Stimulated activated CD4-positive, alpha-beta T cell treated with anti-CD3 and anti-CD28 coated beads, Interleukin-1b, Interleukin-23, amount 100 ng/mL, for 1 hour (primary cell): ENCODE measurements at places on chromosomes 4 and X.

DNA sequence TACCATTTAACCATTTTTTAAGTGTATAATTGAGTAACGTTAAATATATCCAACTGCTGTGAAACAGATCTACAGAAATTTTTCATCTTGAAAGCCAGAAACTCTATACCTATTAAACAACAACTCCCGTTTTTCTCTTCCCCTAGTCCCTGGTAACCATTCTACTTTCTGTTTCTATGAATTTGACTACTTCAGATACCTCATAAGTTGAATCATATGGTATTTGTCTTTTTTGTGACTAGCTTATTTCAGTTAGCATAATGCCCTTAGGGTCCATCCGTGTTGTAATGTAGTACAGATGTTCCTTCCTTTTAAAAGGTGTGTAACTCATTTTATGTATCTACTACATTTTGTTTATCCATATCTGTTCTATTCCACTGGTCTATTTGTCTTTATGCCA is 48.7 kb downstream of the STAG2 start:
- DNase-seq: no peak

DNA sequence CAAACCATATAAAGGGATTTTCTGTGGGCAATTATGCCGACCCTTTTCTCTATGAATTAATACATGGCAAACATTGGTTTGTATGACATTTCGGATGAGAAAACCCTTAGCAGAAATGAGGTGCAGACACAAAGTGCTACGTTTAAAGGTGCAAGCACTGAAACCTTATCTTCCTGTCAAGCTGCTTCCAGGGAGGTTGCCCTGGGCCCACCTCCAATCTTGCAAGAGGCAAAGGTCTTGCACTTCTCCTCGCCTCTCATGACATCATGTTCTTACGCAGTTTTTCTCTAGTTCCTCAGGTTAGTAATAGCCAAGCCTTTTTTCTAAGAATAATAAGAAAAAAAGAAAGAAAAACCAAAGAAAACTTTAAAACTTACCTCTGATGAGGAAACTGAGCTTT is 220.1 kb downstream of the DHX15 start:
- no peak for DNase-seq

DNA sequence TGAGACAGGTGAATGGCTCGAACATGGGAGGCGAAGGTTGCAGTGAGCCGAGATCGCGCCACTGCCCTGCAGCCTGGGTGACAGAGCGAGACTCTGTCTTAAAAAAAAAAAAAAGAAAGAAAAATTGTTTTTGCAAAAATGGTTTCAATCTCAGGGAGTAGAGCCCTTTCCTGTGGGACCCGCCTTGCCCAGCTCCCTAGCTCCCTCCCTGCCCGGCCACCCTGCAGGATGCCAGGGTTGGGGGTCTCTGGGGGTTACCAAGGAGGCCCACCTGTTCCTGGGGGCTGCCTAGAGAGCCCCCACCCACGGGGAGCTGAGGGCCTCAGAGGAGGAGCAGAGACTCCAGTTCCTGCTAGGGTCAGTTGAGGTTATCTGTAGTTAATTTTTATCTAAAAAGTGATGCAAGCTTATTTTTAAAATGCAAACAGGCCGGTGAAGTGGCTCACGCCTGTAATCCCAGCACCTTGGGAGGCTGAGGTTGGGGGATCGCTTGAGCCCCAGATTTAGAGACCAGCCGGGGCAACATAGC is 18.7 kb upstream of the PLCXD1 start:
- no peak for DNase-seq

GRCh38 chr4:128060699-128061565 is at the start of gene LARP1B:
Gene LARP1B, plus strand, starts transcription at chr4:128061312. Its CDS starts 13,640 bp downstream, at chr4:128074952.
- DNase-seq: peak; percentile 75

GRCh38 chr4:14196131-14196530 is 568.6 kb upstream of the BOD1L1 start:
- no peak for DNase-seq

GRCh38 chr4:104818579-104818978 is 323.9 kb upstream of the CXXC4 start:
- DNase-seq: no peak

GRCh38 chr4:4981827-4982226 is 37.4 kb downstream of the CYTL1 start:
- DNase-seq: no peak

GRCh38 chrX:15814771-15815365 is 24.6 kb downstream of the ZRSR2 start:
- no peak for DNase-seq

DNA sequence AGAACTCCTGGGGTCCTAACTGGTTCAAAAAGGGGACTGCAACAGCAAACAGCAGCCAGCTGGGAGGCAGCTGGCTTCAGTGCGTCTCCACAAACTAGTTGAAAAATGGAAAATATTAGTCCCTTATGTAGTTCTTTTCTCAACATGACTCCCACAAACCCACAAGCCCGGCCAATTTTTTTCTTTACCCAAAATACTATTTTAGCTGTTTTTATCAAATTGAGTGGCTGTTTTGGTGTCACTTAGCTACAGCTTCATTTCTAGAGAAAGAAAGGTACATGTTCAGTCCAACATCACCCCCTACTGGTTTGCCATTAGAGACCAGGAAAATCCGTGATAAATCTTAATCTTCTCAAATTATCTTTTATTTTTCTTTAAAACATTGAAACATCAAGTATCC is 97.2 kb downstream of the GUCY2F start:
- no peak for DNase-seq

- no peak for DNase-seq
These were observed 373 bp downstream of the ELOVL6 start for GRCh38 chr4:110198049-110198434.

GRCh38 chr4:111773858-111774257 is 371.4 kb upstream of the FAM241A start:
- no peak for DNase-seq

GRCh38 chr4:98006060-98006459 is 137.2 kb downstream of the STPG2 start:
- no peak for DNase-seq

GRCh38 chr4:88033309-88033708 is 25.9 kb downstream of the PKD2 start:
- no peak for DNase-seq

- no peak for DNase-seq
These were observed 36.9 kb downstream of the AMMECR1 start for GRCh38 chrX:110280954-110281353.

DNA sequence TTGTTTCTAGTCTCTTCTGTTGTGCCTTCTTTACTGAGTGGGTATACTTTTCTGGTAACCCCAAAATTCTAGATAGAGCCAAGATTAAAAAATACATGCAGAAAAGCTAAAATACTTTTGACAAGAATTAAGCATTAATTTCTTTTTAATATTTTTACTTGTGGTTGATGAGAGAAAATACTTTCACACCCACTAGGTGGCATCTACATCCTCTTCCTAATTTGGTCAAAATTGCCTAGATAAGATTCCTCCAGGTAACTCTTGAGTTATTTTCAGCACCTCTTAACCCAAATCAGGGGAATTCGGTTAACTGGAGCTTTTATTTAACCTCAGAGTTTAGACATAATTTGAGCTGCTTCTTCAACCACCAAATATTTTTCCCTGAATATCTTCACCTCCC is 28.4 kb upstream of the COX7B2 start:
- no peak for DNase-seq

- DNase-seq: no peak
These were observed 156.1 kb upstream of the EOLA2 start for GRCh38 chrX:150094375-150094774.

DNA sequence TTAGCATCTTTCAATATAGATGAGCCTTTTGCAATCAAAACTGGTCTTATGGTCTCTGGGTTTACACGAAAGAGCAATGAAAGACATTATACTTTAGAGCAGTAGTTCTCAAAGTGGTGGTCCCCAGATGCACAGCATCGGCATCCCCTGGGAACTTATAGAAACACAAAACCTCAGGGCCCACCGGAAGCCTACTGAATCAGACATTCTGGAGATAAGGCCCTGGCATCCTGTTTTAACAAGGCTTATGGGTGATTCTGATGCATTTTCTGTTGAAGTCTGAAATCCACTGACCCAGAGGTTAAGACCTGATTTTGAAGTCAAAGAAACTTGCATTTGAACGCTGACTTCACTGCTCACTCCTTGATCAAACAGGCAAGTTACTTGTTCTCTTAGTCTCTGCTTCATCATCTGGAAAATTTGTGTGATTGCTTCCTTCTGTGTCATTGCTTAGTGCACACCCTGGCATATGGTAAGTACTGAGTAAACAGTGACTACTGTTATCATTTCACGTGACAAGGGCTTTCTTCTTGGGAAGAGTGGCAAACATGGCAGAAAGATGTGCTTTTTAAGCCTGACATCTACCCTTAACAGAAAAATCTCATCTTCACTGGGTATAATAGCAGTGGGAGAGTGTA is 14.5 kb downstream of the CHRNA9 start:
- no peak for DNase-seq

- DNase-seq: no peak
These were observed 106.3 kb upstream of the BOD1L1 start for GRCh38 chr4:13733817-13734216.

GRCh38 chrX:74160358-74160757 is 143.6 kb upstream of the ZCCHC13 start:
- DNase-seq: no peak

- no peak for DNase-seq
These were observed 46.6 kb upstream of the HS6ST2 start for GRCh38 chrX:133005042-133005441.

GRCh38 chr4:120731561-120731960 is 191.0 kb downstream of the PRDM5 start:
- DNase-seq: no peak

DNA sequence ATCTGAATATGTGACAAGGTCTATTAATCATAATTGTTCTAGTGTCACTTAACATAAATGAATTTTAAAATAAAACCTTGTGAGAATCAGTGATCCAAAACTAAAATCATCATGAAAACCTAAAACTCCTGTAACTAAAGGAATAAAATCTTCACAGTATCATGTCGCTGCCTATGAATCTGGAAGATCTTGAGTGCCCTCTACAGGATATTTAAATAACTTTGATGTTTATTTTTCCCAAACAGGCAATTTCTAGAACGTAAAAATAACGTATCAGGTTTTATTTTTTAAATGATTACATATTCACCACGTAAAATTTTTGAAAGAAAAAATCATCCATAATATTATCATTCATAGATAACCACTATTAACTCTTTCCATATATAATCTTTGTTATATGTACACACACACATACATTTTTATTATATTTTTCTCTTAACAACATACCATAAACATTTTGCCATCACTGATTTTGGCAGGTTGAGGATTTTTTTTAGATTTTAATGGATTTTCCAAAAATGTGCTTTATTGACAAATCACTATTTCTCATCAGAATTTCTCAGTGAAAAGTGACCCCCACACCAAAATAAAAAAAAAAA is 79.6 kb downstream of the COMMD8 start:
- DNase-seq: no peak

DNA sequence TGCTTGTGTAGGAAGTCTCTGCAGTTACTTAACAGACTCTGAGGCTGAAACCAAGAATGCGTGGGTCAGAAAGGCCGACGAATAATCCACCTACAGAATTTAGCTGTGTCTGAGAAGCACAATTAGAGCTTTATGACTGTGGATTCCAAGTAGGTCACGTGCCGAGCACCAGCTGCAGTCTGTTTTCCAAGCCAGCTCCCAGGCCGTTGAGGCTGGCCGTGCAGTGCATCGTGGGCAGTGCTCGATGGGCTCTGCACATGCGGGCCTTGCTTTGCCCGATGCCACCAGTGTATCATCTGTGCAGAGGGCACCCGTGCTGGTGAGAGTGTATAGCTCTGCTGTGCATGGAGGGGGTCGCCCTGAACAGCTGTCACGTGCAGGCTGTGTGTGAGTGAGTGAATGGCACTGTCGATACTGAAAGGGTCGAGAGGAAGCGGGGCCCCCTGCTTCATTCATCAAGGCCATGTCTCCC is 67.5 kb upstream of the CLDN34 start:
- no peak for DNase-seq

DNA sequence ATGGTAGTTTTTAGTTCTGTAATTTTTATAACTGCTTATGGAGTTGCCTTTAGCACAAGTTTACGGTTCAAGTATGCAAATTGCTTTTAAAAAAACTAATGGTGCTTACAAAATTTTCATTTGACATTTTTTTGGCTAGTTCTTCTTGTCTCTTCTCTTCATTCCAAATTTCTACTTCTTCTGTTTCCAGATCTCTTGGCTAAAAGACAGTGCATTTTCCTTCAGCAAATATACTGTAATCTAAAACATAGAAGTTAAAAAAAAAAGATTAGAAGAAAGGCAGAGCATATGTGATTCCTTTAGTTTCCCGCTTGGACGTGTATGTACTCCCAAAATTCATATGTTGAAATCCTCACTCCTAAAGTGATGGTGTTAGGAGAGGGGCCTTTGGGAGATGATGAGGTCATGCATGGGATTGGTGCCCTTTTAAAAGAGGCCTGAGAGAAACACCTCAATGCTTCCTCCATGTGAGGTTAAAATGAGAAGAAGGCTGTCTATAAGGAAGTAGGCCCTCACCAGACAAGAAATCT is 132.1 kb upstream of the NPY2R start:
- DNase-seq: no peak

DNA sequence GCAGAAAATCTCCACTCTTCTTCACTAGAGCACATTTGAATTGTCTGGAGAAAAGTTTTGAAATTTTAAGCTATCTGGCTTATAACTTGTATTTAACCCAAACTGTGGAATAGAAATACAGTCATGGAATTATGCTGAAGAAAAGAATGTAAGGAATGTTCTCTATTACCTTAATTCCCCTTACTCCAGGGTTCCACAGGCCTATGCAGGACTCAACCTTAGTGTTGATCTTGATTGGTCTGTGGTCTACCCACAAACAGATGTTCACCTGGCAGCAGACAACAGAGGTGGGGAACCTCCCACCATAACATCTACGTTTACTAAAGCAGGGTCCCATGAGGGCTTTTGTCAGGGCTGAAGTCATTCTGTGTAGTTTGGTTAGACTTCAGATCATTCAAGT is 189.3 kb upstream of the GPRIN3 start:
- no peak for DNase-seq
